ENCODE measurements at places on chromosomes 13 and 19.
A peak's percentile ranks its signal among the peaks of the same experiment; 100 is the strongest.

DNA sequence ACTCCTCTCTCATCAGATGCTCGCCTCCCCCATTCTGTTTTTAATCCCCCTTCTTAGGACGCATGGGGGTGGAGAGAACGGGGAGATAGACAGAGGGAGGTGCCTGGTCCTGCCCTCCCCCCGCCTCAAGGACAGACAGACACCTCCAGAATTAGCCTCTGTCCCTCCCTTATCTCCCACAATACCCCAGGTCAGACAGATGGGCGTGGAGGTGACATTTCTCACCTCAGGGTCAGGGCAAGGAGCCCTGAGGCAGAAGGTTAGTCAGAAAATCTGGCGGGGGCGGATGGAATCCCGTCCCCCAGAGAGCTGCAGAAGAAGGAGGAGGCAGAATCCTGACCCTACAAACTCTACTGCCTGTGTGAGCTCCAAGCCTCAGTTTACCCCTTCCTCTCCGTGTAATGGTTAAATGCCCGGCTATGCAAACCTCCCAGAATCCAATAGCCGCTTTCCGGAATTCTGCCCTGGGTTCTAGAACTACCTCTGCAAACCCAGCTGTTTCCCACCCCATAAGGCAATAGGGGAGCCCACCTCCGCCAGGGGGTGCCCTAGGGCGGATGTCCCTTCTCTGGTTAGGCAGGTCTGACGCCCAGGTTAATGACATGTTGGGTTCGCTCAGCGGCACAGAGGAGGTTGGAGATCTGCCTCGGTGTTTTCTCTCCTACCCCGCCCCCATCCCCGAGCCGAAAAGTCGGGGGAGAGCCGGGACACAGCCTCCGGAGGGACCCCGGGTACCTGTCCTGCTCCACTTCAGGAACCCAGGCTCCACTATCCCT lies 900 bp downstream of the PPP1R13L start:
- no peak for DNase-seq

DNA sequence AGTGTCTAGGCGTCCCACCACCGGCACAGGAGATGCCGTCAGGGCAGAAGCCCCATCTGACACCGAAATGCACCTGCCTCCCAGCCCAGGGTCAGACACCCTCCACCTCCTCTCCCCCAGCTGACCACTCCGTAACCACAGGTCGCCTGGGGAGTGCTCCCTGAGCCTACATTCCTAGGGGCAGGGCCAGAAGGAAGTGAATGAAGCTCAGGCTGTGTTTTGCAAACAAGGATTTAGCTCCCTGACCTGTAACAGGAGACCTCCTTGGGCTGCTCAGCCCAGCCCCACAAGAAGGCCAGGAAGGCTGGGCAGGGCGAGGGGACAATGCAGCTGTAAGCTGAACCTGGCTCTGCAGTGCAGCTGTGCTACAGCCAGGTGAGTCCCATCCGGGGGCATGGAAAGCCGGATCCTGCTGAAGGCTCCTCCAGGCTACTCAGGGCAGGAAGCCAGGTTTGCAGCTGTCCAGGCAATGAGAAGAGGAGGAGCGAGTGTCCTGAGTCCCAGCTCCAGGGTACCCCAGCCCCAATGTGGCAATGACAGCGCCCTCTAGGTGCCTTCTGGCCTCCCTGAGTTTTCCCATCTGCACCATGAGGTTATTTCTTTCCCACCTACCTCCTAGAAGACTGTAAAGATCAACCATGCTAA lies 42.1 kb downstream of the RHPN2 start:
- DNase-seq, result no peak

DNA sequence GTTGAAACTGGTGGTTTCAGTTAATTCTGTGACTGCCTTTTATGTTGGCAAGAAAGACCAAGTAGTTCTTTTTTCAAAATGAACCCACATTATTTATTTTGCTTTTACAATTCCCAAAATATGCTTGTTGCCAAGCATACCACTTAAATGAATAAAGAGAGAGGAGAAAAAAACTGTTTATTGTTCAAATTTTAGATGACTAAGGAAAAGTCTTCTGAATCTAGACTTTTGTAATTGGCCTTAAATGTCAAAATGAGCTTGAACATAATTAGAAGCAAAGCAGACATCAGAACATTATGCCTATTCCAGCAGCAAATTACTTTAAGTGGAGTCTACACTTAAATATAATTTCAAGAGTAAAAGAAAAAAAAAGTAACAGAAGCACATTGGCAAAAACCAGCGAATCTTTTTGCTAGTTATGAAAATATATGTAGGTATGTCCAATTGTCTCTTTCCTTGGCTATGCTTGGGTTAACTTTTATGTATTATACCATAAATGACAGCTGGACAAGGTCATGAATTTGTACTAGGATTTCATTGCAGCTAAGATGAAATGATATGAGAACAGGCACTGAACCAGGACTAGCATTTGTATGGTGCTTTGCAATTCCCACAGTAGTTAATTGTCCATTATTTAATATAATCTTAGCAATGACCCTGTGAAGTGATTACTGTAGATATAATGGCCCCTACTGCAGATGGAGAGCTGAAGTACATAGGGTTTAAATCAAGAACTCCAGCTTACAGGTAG lies 211.9 kb downstream of the NALCN start:
- no peak for DNase-seq

DNA sequence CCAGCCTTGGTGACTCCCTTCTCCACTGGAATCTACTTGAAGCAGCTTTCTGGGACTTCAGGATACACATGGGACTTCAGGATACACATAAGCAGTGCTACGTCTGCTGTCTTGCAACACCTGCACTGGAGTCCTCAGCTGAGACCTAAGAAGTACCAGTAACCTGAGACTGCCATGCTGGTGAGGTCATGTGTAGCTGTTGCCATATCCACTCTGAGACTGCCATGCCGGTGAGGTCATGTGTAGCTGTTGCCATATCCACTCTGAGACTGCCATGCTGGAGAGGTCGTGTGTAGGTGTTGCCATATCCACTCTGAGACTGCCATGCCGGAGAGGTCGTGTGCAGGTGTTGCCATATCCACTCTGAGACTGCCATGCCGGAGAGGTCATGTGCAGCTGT lies 937.9 kb downstream of the EFNB2 start:
- no peak for DNase-seq

- no peak for DNase-seq
Measured at GRCh38 chr13:113470073-113470472, 16.8 kb upstream of the ADPRHL1 start.

DNA sequence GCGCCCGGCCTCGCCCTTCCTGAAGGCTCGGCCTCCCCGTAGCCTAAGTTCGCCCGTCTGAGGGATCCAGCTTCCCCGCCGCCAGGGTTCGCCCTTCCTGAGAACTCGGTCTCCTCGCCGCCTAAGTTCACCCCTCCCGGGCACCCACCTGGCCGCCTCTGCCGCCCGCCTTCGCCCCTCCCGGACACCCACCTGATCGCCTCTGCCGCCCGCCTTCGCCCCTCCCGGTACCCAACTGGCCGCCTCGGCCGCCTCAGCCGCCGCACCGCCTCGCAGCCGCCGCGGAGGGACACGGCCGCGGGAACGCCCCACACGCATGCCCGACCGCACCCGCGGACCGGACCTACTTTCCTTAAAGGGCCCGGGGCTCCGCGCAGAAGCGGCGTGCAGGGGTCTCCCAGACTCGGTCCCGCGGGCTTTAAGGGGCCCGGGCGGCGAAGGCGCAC lies at the start of gene MOB3A:
Gene MOB3A (minus strand): TSS at position 293 of the 446 bp plus-strand sequence. CDS start 17,766 bp downstream, outside the sequence.
- DNase-seq, result peak; percentile 78

DNA sequence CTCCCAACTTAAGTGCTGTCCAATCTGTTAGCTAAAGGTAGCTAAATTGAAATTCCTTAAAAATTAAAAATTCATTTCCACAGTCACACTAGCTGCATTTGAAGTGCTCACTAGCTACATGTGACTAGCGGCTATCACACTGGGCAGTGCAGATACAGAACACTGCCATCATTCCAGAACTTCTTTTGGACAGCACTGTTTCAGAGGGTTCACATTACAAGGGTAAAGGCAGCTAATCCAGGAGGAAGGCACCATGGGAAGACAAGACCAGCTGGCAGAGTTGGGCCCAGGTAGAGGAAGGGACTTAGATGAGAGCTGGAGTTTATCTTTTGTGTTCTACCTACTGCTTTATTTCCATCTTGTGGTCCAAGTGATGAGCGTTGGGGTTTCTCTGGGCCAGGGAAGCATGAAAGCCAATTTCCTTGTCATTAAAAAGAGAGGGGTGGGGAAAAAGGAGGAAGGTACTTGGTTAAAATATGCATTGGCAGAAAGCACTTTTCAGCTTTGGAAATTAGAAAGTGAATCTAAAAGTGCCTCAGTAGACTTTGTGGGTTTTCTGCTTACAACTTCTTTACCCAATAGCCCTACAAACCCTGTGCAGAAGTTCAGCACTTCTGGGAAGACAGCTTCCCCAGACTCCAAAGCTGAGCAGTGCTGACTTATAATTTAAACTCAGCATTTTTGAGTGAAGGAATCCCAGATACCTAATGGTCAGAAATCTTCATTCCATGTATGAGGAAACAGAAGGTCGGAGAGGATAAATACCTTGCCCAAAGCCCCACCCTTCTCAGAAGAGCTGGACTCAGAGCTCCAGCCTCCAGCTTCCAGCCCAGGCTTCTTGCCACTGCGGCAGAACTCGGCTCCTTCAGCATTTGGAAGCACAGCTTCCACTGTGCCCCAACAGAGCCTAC lies 49.5 kb downstream of the ATP7B start:
- no peak for DNase-seq

DNA sequence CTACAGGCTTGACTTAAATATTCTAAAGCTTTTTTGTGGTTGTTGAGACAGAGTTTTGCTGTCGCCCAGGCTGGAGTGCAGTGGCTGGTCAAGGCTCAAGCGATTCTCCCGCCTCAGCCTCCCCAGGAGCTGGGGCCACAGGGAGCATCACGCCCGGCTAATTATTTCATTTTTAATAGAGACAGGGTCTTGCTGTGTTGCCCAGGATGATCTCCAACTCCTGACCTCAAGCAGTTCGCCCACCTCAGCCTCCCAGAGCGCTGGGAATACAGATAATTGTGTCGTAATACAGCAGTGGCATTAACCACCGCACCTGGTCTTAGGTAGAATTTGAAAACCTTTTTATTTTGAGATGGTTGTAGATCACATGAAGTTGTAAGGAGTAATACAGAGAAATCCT lies 1.5 kb upstream of the DCUN1D2 start:
- no peak for DNase-seq

- DNase-seq, result no peak
Measured at GRCh38 chr13:40472427-40473220, 193.8 kb downstream of the FOXO1 start.

GRCh38 chr19:40688987-40689338 lies 1.5 kb downstream of the NUMBL start:
- no peak for DNase-seq

Data from stimulated activated CD8-positive, alpha-beta memory T cell treated with anti-CD3 and anti-CD28 coated beads, Interleukin-4, amount 100 ng/mL, for 1 hour (primary cell).